ENCODE measurements at places on chromosomes 5 and 9.
A peak's percentile ranks its signal among the peaks of the same experiment; 100 is the strongest.

- no peak for DNase-seq
These were observed 56.9 kb upstream of the GGTA1 start for GRCh38 chr9:121556580-121556979.

GRCh38 chr9:124384210-124384609 is 31.0 kb downstream of the PSMB7 start:
- DNase-seq, result no peak

GRCh38 chr5:31095796-31096195 is 97.7 kb upstream of the CDH6 start:
- DNase-seq, result no peak

DNA sequence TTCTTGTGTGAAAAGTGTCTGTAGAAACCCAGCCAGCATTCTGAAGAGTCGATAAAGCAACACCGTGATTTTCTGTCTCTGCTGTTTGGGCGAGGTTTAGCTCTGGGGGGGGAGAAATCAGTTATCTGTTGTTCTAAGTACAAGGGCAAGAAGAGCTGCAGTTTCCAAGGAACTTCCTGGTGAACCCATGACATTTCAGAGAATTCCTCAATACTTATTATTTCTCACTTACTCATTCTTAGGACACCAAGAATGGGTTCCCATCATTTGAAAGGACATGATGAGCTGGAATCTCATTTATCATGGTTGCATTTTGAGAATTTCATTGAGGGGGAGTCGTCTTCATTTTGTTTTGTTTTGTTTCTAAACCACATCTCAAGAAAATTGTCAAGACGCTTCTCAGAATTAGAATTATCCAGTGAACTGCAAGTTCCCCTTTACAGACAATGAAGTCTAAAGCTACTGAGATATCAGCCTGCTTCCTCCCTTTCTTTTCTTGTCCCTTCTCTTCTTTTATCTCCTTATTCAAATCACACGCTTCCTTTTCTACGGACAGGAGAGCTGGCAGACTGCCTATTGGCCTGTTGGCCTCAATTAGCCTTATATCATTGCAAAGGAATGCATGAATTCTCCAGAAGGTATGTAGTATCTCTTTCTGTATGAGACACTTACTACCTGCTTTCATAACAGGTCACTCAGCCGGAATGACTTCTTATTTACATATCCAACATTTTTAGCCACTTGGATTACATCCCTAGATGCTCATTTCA is 53.7 kb downstream of the ZNF462 start:
- peak; percentile 85 for DNase-seq

DNA sequence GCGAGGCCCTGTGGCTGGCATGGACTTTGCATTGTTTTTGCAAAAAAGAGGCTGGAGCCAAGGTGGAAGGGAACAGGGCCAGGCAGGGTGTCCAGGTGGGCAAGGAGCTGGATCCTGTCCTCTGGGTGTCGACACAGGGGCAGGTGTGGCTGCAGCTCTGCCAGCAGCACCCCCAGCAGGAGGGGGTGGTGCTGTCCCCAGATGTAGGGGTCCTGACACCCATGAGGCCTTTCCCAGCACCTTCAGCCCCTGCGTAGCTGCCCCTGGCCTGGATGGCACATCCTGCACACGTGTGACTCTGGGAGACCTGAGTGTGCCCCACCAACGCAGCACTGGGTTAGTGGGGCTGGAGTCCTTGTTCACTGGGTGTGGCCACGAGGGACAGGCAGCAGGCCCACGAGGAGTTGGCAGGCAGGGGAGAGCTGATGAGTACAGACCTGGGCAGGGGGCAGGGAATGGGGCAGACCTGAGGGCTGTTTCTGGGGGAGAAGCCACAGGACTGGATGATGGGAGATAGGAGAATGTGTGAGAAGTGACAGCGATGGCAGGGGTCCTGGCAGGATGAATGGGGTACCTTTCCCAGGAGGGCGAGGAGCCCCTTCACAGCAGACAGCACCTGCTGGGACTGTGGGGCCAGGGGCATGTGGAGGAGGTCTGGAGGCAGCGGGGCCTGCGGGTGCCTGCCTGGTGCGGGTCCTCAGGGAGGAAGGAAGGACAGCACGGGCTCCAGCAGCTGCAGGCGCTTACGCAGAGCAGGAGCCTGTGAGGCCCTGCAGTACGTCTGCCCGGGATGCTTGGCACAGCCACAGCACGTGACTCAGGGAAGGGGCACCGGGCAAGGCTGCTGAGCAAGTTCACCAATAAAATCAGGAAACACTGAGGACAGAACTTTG is 3.6 kb upstream of the RASGEF1C start:
- DNase-seq, result no peak

DNA sequence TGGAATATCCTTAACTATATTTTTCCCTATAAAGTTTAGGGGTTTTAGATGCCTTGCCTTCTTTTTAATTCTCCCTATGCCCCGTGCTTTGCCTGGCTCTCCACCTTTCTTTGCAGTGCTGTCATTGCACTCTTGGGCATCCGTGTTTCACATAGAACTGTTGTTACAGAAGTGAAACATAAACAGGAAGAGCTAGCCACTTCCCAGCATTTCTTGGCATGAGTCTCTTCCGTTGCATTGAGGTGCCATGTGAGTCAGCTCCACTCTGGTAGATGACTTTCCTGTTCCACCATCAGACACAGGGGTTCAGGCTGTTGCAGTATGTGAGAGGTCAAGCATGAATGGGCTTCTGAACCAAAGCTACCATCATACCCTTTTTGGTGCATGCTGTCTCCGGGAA is 73.4 kb downstream of the ANGPTL2 start:
- DNase-seq, result peak; percentile 99

- peak; percentile 85 for DNase-seq
These were observed 2.8 kb upstream of the MYORG start for GRCh38 chr9:34379334-34380033.

DNA sequence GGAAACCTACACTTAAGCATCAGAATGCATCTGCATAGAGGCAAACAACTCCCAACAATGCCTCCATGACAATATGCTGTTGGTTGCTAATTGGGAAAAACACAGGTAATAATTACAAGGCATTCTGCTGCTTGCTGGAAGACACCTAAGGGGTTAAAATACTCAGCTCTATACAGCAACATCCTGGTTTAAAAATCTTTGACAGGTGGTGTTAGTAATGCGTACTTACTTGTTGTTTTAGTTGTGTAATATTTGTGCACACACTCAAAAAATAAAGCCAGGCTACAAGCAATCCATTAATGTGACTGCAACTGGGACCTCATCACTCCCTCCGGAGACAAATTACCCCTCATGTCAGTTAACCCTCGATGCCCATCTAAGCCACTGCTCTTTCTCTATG is 126.3 kb upstream of the ELL2 start:
- DNase-seq, result no peak

DNA sequence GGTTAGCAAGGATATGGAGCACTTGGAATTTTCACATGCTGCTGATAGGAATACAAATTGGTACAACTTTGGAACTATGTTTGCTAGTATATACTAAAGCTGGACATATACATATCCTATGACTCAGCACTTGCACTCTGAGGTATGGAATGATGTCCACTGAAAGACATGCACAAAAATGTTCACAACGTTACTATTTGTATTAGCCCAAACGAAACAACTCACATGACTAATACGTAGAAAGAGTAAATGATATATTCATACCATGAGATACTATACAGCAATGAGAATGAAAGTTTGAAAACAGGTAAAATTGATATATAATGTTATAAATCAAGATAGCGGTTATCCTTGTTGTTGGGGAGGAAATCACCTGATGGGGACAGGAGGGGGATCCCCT is 45.5 kb upstream of the CDC42SE2 start:
- no peak for DNase-seq

DNA sequence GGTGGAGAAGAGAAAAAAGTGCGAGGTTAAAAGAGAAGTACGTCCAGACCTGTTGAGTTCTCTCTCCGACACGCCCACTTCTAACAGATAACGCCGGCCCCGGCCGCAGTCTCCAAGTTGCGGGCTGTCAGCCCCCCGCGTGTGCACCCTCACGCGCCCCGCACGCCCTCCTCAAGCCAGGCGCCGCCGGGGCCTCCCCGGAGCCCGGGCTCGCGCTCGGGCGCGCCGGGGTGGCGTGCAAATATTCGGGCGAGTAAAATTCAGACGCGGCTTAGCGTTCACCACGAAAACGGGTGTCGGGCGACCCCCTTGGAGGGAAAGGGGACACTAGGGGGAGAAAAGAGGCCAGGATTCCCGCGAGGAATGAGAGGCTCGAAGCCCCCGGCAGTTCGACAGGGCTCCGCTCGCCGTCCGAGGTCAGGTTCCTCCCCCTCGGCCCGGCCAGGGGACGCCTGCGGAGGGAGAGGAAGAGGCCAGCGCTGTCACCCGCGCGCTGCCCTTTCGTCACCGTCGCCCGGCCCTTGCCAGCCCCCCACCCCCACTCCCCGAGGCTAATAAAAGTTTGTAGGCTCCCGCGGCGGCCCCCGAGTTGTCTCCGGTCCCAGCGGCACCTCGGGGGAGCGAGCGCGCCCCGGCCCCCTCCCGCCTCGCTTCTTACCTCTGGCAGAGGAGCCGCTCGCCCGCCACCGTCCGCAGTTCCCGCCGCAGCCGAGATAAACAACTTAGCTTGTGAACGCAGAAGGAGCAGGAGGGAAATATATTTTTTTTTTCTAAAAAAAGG is 743 bp downstream of the NR3C1 start:
- no peak for DNase-seq

GRCh38 chr9:119179701-119180100 is 189.5 kb downstream of the BRINP1 start:
- DNase-seq, result no peak

DNA sequence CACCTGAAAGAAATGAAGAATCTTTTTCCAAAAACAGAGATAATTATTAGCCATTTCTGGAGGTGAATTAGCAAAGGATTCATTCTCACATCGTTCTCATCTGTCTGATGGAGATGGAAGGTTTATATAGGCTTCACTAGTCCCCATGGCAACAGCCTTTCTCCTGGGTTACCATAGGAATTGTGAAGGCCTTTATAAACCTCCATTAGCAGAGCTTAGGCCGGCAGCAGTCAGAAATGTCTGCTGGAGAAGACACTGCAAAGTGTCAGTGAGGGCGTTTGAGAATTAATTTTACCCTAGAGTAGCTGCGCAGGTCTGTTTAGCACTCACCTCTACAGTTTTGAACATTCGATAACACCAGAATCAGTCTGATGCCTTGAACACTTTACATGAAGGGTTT is 290.4 kb upstream of the NR4A3 start:
- no peak for DNase-seq

- DNase-seq, result no peak
These were observed 1021.2 kb downstream of the NR2F1-AS1 start for GRCh38 chr5:92559781-92560180.

GRCh38 chr9:120368799-120369198 is 211.2 kb downstream of the CDK5RAP2 start:
- no peak for DNase-seq

- peak; percentile 21 for DNase-seq
These were observed 2.0 kb downstream of the SNCAIP start for GRCh38 chr5:122314036-122314435.

GRCh38 chr9:77561331-77562018 is 86.6 kb downstream of the GNA14 start:
- DNase-seq, result peak; percentile 9

- DNase-seq, result no peak
These were observed 141.0 kb downstream of the AGTPBP1 start for GRCh38 chr9:85600675-85601263.

DNA sequence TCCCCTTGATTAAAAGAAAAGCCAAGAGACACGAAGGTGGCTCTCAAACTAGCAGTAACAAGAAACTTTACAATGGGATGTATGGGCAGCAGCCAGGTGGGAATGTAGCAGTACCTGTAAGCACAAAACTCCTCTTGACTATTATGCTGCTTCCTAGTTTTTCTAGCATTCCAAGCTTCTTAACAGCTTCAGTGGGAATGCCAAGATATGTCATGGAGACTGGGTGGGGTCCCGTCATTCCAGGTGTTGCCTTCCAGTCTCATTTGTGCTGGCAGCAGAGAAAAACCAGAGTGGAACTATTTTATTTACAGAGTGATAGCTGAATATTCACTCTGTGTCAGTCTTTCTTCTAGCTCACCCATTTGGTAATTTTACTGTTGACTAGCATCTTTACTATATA is 236.6 kb downstream of the ARL15 start:
- DNase-seq, result no peak

- DNase-seq, result no peak
These were observed 86.3 kb upstream of the PHYKPL start for GRCh38 chr5:178318893-178319292.

Measured in dermis microvascular lymphatic vessel endothelial cell (primary cell).